Stimulated activated CD4-positive, alpha-beta T cell treated with anti-CD3 and anti-CD28 coated beads, Interleukin-4, amount 100 ng/mL, for 24 hours (primary cell): ENCODE measurements at places on chromosomes 6 and 20.
A peak's percentile ranks its signal among the peaks of the same experiment; 100 is the strongest.

- DNase-seq = no peak
These were observed 7.5 kb upstream of the RWDD1 start for GRCh38 chr6:116563830-116564229.

DNA sequence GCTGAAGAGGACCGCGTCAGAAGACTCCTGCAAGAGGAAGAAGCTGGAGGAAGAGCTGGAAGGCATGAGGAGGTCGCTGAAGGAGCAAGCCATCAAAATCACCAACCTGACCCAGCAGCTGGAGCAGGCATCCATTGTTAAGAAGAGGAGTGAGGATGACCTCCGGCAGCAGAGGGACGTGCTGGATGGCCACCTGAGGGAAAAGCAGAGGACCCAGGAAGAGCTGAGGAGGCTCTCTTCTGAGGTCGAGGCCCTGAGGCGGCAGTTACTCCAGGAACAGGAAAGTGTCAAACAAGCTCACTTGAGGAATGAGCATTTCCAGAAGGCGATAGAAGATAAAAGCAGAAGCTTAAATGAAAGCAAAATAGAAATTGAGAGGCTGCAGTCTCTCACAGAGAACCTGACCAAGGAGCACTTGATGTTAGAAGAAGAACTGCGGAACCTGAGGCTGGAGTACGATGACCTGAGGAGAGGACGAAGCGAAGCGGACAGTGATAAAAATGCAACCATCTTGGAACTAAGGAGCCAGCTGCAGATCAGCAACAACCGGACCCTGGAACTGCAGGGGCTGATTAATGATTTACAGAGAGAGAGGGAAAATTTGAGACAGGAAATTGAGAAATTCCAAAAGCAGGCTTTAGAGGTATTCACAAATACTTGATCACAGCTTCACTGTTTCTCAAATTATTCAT, 8.9 kb upstream of the SNRNP48 start:
- no peak for DNase-seq

GRCh38 chr6:89987830-89988229, 93.6 kb downstream of the GJA10 start:
- DNase-seq = no peak

- no peak for DNase-seq
These were observed 32.9 kb upstream of the ZNF217 start for GRCh38 chr20:53626584-53626983.

DNA sequence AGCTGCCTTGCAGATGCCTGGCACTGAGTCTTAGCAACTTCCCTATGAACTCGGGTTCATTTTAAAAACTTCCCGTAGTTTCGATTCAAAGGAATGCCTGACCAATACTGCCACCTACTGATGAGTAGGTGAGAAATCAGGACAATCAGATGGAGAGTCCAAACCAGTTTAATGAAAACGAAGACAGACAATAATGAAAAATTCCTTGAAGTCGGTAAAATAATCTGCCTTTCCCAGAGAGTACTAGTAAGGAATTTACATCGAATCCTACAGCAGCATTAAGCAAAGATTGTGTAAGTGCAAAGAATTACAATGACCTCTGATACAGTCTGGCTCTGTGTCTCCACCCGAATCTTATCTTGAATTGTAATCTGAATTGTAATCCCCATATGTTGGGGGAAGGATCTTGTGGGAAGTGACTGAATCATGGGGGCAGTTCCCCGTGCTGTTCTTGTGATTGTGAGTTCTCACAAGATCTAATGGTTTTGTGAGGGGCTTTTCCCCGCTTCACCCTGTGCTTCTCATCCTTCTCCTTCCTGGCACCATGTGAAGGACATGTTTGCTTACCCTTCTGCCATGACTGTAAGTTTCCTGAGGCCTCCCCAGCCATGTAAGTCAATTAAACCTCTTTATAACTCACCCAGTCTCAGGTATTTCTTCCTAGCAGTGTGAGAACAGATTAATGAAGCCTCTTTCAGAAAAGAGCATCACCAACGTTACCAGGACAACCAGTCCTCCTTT, 134.4 kb downstream of the ARHGAP18 start:
- no peak for DNase-seq

GRCh38 chr20:5369629-5370028, 52.9 kb upstream of the PROKR2 start:
- no peak for DNase-seq

- DNase-seq = no peak
These were observed 103.6 kb downstream of the VIP start for GRCh38 chr6:152854086-152854795.

DNA sequence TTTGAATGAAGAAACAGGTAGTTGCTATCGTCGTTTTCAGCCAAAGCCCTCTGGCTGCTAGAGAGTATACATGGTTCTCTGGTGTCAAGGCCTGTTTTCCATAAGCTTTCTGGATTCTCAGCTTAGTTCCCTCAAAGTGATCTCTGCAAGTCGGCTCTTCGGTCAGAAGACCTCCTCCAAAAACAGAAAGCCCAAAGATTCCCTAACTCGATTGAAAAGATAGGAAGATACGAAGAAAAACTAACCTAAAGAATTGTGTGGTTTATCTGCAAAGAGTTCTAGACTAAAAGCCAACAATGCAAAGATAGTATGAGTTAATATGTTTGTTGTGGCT, 545 bp upstream of the ASCC3 start:
- no peak for DNase-seq

GRCh38 chr6:85065831-85066230, 301.4 kb upstream of the TBX18 start:
- DNase-seq = no peak

DNA sequence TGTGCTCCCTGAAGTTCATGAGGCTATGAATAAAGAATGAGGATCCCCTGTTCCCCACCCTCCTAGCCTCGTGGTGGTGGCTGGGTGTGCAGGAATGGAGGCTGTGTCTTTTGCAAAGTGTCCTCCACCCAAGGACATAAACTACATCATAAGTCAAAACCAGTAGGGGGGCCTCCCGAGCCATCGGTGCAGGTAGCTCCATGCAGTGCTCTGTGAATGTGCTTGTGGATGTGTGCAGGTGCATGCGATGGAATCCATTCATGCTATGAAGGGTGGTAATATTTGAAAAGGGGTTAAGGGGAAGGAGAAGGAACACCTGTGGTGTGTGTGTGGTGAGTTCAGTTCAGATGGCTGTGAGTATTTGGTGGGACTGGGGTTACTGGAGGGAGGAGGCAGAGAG, 197.3 kb downstream of the NRN1 start:
- DNase-seq = no peak

GRCh38 chr6:21437581-21437980, 156.0 kb upstream of the SOX4 start:
- DNase-seq = no peak

DNA sequence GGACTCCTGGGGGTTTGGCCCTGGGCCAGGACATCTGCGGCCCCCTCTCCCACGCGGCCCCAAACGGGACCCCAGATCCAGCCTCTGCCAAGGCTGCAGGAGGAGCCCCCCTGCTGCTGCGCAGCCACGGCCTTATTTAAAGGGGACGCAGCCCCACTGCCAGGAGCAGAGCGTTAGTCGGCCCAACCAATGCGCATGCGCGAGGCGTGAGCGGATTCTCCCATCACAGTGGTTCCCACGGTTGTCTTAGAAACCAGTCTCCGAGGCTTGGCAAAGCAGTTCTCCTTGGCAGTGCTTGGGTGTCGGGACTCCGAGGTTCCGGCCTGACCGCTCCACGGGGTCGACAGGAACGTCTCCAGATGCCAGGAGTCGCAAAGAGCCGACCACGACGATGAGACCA, 288.3 kb upstream of the ZNF337 start:
- peak; percentile 63 for DNase-seq

DNA sequence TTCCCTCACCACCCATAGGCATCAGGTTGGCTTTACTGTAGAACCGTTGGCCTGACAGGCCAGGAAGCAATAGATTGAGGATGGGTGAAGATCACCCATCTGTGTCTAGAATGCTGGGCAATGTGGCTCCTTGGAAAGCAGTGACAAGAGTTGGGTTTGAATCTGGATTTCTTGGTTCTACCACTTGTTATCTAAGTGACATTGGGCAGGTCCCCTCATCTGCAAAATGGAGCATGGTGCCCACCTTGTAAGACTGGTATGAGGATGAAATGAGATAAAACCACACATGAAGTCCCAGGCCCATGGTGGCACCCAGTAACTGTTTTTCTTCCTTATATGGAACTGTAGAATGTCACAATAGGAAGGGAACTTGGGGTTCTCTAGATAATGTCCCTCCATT, 22.6 kb upstream of the SIRPB2 start:
- no peak for DNase-seq

DNA sequence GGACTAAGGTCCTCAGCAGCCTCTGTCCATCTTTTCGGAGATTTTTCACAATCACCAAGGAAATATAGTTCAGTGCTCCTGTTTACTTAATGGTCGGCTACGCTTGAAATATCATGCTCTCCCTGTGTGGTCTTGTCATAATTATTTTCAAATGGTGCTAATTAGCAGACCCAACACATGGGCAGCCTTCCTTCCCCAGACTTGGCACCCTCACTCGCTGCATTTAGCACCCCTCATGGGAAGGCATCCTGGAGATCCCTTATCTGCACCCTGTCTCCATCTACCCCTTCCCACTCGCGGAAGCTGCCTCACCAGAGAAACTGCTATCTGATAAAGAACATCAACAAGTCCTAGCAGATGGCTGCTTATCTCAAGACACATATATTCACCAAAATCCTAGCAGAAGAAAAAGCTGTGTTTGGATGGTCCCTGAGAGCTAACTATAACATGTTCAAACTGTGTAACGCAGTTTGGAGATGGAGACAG, 131.0 kb upstream of the ESR1 start:
- no peak for DNase-seq

- no peak for DNase-seq
These were observed 1009.3 kb downstream of the GRIK2 start for GRCh38 chr6:102402635-102403329.

- DNase-seq = no peak
These were observed 65.8 kb upstream of the CD93 start for GRCh38 chr20:23151885-23152284.

GRCh38 chr6:4139272-4139671, 3.9 kb upstream of the ECI2 start:
- no peak for DNase-seq

GRCh38 chr6:134512981-134513391, 195.1 kb upstream of the SGK1 start:
- DNase-seq = no peak

- DNase-seq = no peak
These were observed 4.9 kb upstream of the HNF4A start for GRCh38 chr20:44350567-44350966.

- no peak for DNase-seq
These were observed 23.4 kb downstream of the CEP162 start for GRCh38 chr6:84204011-84204410.

DNA sequence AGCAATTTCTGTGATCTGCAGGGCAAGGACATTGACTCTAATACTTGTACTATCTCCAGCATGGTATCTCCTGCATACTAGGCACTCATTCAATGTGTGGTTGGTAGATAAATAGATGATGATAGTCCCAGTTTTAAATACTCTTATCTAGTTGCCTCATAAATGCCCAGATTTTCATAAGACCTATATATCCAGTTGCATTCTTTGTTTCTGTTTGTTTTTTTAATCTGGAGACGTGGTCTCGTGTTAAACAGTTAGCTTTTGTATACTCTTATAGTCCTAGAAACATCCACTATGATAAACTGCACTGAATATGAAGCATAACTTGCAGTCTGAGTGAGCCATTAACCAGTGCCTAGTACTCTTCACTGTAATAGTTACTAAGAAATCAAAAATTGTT, 35.5 kb upstream of the SUMO4 start:
- no peak for DNase-seq

DNA sequence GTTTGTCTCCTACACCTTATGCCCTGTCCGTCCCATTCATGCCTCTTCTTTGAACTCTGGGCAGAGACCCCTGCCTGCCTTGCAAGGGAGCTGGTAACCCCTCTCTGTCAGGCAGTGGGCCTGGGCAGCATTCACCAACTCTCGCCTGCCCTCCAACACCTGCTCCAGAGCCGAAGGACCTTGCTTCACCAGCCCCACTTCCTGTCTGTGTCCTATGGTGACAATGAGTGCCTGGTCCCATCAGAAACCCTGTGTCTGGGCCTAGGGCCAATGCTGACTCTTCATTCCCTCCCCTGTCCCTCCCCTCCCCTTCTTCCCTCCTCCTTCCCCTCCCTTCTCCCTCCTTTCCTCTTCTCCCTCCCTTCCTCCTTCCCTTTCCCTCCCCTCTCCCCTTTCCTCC, 22.8 kb upstream of the PCMTD2 start:
- no peak for DNase-seq

DNA sequence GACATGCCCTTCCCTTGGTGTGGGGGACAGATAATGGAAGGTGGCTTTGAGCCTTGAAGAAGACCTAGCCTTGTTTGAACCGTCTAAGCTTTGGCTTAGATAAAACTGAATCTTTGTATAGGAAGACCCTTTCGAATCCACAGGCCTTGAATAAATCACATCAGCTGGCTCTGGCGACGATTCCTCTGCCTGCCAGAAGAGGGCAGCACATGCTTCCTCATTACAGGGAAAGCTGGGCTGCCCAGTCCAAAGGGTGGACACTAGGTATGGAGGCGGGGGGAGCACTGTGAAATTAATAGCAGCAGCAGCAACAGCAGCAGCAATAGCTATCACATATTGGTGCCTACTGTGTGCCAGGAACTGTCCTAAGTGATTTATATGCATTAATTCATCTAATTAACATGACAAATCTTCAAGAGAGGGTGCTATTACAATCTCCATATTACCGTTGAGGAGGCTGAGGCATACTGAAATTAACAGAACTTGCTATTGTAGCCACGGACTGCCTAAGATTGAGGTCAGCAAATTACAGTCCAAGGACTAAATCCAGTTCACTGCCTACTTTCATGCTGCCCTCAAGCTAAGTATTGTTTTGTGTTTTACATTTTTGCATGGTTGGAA, 85.1 kb downstream of the CLIC5 start:
- DNase-seq = peak; percentile 62

GRCh38 chr20:56974499-56975250, 291.8 kb downstream of the BMP7 start:
- no peak for DNase-seq

- DNase-seq = peak; percentile 54
These were observed 37.8 kb upstream of the IGF2R start for GRCh38 chr6:159931112-159931511.

GRCh38 chr6:14089224-14089623, 28.3 kb upstream of the CD83 start:
- no peak for DNase-seq

DNA sequence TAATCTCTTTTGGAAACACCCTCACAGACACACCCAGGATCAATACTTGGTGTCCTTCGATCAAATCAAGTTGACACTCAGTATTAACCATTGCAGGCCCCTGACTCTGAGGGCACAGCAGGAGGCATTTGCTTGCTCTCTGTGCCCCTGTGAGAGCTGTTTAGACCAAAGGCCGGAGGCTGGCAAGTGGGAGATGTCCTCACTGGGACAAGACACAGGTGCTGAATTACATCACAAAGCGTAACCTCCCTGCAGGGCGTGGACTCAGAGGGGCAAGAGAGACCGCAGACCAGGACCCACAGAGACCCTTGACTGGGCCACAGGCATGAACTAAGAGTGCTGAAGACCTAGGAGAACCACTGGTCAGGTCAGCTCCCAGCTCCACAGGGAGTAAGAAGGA, at the start of gene CST8:
Gene CST8, plus strand, starts transcription at position 301 of the 400 bp plus-strand sequence. CDS start 551 bp downstream, outside the sequence.
- no peak for DNase-seq
